LHCN-M2 (cell line): ENCODE measurements at places on chromosomes 2 and 18. TPM values are rescaled to one million over a fixed set of nuclear protein-coding genes. Genes with fewer than 3 reads are reported as not detected.

Gene CPO
- not detected in 2 replicates for total RNA-seq

Gene FAM228A
- not detected in 2 replicates for total RNA-seq

Gene TMEFF2
- total RNA-seq, result 64.1 and 72.6 TPM in 2 replicates

Gene COL6A3
- 5.2 and 9.2 TPM in 2 replicates for total RNA-seq

Gene SEPTIN10
- total RNA-seq, result 75.1 and 77.4 TPM in 2 replicates

Gene RNF138
- total RNA-seq, result 26.2 and 52.5 TPM in 2 replicates

Gene PID1
- 32.3 and 35.6 TPM in 2 replicates for total RNA-seq

Gene TCF4
- total RNA-seq, result 30.8 and 33.0 TPM in 2 replicates

Gene GREB1L
- 15.2 and 17.4 TPM in 2 replicates for total RNA-seq

Gene SERPINB12
- 0.29 TPM in 1 of 2 replicates, not detected in the other for total RNA-seq

Gene CCNT2
- 16.7 and 21.9 TPM in 2 replicates for total RNA-seq

Gene IL1RL1
- total RNA-seq, result not detected in 2 replicates
